ENCODE measurements at places on chromosomes 5 and 9.

- DNase-seq = no peak
Observed at GRCh38 chr9:130387905-130388304, 56.9 kb upstream of the ASS1 start.

DNA sequence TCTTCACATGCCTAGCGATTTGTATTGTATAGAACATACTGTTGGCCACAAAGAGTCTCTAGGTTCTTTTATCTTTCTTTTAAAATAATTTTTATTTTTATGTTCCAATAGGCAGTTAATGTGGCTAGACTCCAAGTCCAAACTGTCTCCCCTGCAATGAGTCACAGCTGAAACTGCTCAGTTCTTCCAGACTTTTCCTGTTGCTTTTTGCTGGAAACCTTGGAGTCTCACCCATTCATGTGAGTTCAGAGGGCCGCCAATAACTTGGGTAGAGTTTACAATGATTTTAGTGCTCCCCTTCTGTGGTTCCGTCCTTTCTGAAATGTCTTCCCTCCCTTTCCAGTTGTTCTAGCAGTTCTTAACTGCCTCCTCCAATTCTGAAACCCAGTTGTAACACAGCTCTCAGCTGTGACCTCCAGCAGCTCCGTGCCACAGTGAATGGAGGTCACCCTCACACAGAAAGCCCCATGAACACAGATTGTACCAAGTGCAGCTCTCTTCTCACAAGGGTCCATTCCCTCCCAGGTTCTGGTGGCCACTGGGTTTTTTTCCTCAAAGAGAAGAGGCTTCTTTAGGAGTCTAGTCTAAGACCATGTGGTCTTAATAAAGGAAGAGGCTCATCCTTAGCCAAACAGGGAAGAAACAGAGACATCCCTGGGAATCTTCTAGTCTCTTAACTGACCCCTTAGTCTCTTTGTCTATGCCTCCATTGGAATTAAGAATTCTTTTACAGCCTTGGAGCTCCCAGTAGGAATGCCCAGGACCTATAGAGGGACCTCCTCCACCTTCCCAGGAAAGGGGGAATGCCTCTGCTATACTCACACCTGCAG is 198.5 kb downstream of the SPOCK1 start:
- no peak for DNase-seq

GRCh38 chr9:76729116-76729515 is 35.1 kb upstream of the PCA3 start:
- DNase-seq = no peak

DNA sequence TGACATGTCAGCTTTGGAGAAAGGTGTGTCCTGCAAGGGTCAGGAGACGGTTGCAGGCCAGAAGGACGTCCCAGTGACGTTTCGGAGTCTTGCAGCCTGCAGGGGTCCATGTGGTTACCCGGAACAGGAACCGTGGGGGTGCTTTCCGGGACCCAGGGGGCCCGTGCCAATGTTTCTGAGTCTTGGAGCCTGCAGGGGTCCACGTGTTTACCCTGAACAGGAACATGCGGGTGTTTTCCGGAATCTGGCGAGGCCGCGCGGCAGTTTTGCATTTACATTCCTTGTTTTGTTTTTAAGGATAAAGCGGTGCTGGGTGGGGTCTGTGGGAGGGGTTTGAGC is 30.6 kb downstream of the NKD2 start:
- no peak for DNase-seq
